H1 (cell line): ENCODE measurements at places on chromosomes 7 and 10. TPM values are rescaled to one million over a fixed set of nuclear protein-coding genes. Genes with fewer than 3 reads are reported as not detected.

Gene OR2A7
- polyA plus RNA-seq, result 3.3 and 3.4 TPM in 2 replicates

Gene GPR37
- 1.5 and 3.1 TPM in 2 replicates for polyA plus RNA-seq

Gene C7orf57
- 0.08 and 0.25 TPM in 2 replicates for polyA plus RNA-seq

Gene MYH16
- not detected in 2 replicates for polyA plus RNA-seq

Gene SNX8
- 69.2 and 70.8 TPM in 2 replicates for polyA plus RNA-seq

Gene SEMA3C
- polyA plus RNA-seq, result 0.15 and 0.24 TPM in 2 replicates

Gene BMPER
- polyA plus RNA-seq, result 0.33 and 0.61 TPM in 2 replicates

Gene PLAC9
- 8.4 and 12.9 TPM in 2 replicates for polyA plus RNA-seq
